Parietal lobe (tissue), 2 donors: ENCODE measurements at places on chromosomes 1 and 21. TPM values are rescaled to one million over a fixed set of nuclear protein-coding genes. Genes with fewer than 3 reads are reported as not detected.

The FAM72D gene
- 1.3 TPM for total RNA-seq

The KRTAP21-1 gene
- total RNA-seq, result not detected

The INSRR gene
- 0.31 TPM for total RNA-seq

The TDRD10 gene
- not detected for total RNA-seq

The TNFRSF14 gene
- 2.8 TPM for total RNA-seq
